ENCODE measurements at places on chromosomes 7 and 10. TPM values are rescaled to one million over a fixed set of nuclear protein-coding genes. Genes with fewer than 3 reads are reported as not detected.
A peak's percentile ranks its signal among the peaks of the same experiment; 100 is the strongest.

Gene ARHGEF35
- total RNA-seq = not detected

Gene HMX3
- not detected for total RNA-seq

Gene NKX1-2
- 0.02 TPM for total RNA-seq

GRCh38 chr10:93261961-93262610 lies 188.4 kb downstream of the CYP26A1 start:
- peak; percentile 55 for DNase-seq

- DNase-seq = peak; percentile 46
Observed at GRCh38 chr7:108114117-108114841, 15.9 kb downstream of the LAMB4 start.

DNA sequence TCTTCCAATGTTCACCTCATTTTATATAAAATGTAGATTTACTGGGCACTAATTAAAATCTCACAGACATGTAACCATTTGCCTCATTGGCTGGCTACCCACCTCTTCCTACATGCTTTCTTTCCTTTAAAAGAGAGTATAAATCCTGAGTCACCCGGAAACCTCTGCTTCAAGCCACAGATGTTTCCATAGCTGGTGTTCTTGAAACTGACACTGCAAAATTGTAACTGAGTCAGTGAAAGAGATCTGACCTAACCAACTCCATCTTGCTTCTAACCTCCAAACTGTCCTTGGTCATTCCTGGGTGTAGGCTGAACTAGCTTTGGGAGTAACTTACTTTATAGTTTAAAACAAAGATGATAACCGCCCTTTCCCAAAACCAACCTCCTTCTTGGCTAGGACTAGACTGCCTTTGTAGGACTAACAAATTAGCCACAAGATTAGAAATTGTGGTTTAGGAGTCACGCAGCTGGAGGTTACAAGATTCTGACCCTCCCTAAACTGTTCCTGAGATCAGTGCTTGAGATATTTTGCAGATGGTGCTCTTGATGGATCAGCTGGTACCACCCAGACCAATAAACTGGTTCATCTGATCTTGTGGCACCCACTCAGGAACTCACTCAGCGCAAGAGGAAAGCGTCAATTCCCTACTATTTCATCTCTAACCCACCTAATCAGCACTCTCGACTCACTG lies 33.5 kb downstream of the SVOPL start:
- no peak for DNase-seq

- no peak for DNase-seq
Observed at GRCh38 chr7:27923642-27923980, 183.6 kb downstream of the TAX1BP1 start.

DNA sequence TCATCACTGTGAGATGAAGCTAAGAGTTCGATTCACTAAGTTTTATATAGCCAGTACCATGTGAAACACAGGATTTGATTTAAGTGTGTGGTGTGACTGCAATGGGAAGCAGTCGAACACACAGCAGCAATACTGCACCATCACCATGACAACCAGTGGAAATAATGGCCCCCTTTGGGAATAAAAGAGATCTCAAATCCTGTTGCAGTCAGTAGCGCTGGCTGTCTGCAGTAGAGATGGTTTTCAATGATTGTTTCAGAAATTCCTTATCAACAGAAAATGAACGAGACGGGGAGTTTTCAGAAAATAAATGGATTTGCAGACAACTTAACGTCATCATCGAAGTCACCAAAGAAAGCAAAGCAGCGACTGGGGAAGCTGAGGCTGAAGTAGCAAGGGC lies 91.0 kb downstream of the PTPRE start:
- DNase-seq = no peak
